NCI-H146 (cell line): ENCODE measurements at places on chromosomes 3 and 15.

GRCh38 chr3:134276086-134276485 lies 25.4 kb upstream of the RYK start:
- no peak for DNase-seq

DNA sequence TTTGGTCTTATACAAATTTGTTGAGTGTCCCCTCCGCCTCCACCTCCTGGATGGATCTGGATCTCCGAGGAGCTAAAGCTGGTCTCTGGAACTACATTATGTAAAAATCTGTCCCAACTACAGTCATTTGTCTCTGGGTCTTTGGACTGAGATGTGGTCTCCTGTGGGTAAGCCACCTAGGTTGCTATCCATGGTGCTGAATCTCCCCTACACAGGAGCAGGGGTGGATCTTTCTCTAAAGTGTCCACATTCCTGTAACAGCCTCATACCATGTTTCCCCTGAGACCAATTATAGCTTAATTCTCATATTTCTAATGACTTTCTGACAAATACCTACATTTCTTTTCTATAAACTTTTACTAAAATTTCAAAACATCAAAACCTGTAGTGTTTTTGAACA lies 625.8 kb downstream of the TAFA4 start:
- no peak for DNase-seq

DNA sequence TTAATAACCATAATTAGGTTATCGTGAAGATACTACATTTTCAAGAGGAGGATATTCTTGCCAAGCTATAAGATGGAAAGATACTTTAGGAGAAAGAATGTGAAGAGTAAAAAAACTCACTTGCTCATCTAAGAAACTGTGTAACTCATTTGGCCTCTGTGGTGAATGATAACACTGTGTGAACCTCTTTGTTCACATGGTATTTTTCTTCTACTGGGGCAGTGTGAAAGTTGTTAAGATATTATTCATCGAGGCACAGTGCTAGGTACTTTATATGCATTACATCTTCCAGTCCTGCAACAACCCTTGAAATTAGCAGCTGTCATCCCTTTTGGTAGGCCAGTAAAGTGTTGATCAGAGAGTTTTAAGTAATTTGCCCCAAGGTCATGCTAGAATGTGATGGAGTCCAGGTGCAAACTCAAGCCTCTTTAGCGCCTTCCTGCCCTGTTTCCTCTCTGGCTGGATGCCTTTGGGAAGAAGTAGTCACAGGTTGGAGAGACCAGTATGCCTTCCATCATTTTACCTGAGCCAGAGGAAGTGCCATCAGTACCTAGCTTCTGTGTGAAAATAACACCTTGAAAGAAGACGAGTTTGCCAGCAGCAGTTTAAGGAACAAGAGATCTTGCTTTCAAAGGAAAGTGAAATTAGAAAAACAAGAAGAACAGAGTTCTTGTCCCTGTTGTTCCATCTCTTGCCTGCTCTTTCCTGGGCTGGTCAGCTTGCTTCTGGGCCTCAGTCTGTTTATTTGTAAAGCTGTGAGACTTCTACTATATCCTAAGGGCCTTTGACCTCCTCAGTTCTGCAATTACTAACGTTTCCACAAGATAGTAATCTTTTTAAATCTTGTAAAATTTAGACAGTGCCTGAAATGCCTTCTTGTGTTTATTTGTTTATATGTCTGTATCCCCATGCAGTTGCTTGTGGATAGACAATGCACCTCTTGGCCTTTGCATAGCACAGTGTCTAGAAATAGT lies 179.3 kb downstream of the FNDC3B start:
- no peak for DNase-seq

GRCh38 chr3:66574091-66574490 lies 73.3 kb upstream of the LRIG1 start:
- DNase-seq: no peak

- no peak for DNase-seq
These were observed 41.1 kb downstream of the GPD1L start for GRCh38 chr3:32147509-32147908.

GRCh38 chr3:112572701-112573100 lies 10.9 kb downstream of the SLC35A5 start:
- DNase-seq: no peak
